ENCODE measurements at places on chromosomes 5 and 9. TPM values are rescaled to one million over a fixed set of nuclear protein-coding genes. Genes with fewer than 3 reads are reported as not detected.

- DNase-seq = no peak
Observed at GRCh38 chr9:87500491-87501270, 3.0 kb downstream of the DAPK1 start.

Gene SV2C
- total RNA-seq = 2.1 TPM

- no peak for DNase-seq
Observed at GRCh38 chr5:124398460-124398859, 348.0 kb downstream of the ZNF608 start.

- DNase-seq = no peak
Observed at GRCh38 chr5:77644371-77645157, 6.1 kb upstream of the OTP start.

Gene HDHD3
- 5.1 TPM for total RNA-seq

GRCh38 chr9:136538599-136539426 is 7.0 kb downstream of the NOTCH1 start:
- no peak for DNase-seq

DNA sequence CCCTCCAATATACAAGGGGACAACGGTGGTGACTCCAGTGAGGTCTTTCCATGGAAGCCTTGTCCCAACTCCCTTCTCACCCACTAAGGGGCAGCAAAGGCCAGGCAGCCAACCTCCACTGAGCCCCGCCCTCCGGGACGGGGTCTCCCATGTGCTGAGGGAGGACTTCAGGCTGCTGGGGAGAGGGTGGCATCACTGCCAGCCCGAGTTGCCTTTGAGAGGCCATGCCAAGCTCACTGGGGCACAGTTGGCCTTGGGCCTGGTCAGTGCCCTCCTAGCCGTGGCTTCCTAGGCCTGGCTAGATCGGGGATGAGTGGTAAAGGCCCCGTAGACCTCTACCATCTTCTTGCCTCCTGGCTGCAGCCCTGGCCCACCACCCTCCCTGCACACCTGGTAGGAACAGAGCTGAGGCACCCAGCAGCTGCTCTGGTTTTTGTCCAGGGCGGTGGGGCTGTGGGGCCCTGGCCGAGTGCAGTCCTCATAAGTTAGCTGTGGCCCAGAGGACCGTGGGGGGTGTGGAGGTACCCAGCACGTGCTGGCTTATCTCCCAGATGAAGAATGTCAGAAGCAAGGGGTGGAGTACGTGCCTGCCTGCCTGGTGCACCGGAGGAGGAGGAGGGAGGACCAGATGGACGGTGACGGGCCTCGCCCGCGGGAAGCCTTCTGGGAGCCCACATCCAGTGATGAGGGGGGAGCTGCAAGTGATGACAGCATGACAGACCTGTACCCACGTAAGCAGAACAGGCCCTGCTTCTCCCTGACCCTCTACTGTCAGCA is 3.2 kb downstream of the SURF2 start:
- no peak for DNase-seq

Gene SAXO1
- total RNA-seq = 0.21 TPM

GRCh38 chr5:137595396-137596079 is 96.4 kb upstream of the SPOCK1 start:
- no peak for DNase-seq

Gene SPINK6
- total RNA-seq = not detected

GRCh38 chr5:133967698-133968203 is 674 bp downstream of the C5orf15 start:
- no peak for DNase-seq

Gene TMEM252
- total RNA-seq = not detected

GRCh38 chr9:134024214-134024792 is 978 bp upstream of the BRD3OS start:
- no peak for DNase-seq

DNA sequence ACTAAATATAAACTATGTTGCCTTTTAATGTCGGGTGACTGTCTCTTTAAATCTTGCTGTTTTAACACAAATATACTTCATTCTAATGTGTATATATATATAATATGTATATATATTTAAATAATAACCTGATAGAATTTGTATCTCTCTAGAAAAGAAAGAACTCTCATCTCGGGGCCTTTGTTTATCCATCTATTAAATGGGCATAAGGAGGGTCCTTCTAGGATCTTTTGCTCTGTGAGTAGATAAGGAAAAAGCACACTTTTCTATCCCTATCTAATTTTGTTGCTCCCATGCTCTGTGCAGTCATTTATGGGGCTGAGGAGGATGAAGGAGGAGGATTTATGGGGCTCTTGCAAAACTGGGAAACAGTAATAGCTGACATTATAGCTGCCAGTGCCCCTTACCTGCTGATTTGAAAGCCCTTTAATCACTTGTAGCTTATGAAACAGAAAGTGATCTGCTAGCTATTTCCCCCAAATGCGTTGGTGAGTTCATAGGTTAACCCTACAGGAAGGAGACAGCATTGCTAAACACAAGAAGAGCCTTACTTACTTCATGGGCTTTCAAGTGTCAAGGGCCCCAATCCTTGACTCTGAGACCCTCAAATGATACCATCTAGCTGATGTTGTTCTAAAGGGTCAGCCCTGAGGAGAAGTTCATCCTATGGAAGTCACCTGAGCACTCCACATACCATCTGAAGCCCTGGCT is 5.8 kb upstream of the PPARGC1B start:
- no peak for DNase-seq

GRCh38 chr5:58999804-59000203 is 416.9 kb downstream of the RAB3C start:
- no peak for DNase-seq

DNA sequence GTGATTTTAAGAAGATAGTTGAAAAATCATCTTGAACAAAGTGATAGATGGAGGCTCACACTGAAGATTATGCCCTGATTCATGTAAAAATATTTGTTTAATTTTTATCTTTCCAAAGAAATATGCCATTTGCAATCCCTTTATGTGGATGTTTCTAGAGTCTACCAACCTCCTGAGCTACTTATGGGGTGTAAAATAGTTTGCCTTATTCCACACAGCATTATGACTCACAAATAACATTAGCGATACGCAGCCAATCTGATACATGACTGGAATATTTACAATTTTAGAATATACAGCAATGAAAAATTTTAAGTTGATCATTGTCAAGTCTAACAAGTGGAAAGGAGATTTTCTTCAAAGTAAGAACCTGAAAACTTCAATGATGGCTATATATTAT is 327.5 kb downstream of the EDIL3 start:
- no peak for DNase-seq

Gene PLEKHG4B
- total RNA-seq = 3.7 TPM

Gene ADAM19
- total RNA-seq = 49.8 TPM

GRCh38 chr5:8750100-8750499 is 795.8 kb downstream of the SEMA5A start:
- no peak for DNase-seq

GRCh38 chr5:134206627-134207160 is 19.2 kb downstream of the PPP2CA start:
- no peak for DNase-seq

Gene IFNK
- not detected for total RNA-seq

Gene GPR150
- total RNA-seq = not detected

Gene SELENOP
- 433 TPM for total RNA-seq

Gene TAF9
- 44.1 TPM for total RNA-seq

DNA sequence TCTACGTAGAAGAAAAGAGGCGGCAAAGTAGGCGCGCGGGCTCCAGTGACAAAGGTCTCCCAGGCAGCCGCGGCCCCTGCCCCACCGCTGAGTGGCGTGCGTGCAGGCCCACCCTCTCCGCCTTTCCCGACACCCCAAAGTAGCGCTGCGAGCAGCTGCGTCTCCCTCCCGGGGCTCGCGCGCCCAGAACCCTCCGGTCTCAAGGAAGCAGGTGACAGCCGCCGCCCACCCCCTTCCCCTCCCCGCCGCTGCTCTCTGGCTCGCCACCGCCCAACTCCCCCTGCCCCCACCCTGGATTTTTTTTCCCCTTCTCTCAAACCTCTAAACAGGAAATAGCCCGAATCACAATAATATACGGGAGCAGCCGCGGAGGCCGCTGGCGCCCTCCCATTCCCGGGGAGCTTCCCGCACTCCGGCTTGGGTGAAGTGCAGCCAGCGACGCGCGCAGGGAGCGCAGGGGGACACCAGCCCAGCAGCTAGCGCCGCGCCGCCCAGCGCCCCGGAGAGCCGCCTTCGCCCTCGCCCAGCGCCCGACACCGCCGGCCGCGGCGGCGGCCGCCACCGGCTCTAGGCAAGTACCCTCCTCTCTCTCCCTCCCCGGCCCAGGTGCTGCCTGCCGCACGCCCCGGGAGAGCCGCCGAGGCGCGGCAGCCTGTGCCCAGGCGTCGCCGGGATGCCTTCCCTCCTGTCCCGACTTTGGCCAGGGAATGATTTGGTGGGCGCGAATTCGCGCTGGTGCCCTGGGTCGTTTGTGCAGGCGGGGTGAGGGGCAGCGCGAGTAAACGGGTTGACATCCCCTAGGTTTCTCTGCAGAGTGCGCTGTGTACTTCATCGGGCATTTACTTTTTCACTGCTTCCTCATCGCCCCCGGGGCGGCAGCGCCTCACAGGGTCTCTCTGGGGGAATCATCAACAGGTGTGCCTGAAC is 52.7 kb upstream of the TJP2 start:
- DNase-seq = no peak

DNA sequence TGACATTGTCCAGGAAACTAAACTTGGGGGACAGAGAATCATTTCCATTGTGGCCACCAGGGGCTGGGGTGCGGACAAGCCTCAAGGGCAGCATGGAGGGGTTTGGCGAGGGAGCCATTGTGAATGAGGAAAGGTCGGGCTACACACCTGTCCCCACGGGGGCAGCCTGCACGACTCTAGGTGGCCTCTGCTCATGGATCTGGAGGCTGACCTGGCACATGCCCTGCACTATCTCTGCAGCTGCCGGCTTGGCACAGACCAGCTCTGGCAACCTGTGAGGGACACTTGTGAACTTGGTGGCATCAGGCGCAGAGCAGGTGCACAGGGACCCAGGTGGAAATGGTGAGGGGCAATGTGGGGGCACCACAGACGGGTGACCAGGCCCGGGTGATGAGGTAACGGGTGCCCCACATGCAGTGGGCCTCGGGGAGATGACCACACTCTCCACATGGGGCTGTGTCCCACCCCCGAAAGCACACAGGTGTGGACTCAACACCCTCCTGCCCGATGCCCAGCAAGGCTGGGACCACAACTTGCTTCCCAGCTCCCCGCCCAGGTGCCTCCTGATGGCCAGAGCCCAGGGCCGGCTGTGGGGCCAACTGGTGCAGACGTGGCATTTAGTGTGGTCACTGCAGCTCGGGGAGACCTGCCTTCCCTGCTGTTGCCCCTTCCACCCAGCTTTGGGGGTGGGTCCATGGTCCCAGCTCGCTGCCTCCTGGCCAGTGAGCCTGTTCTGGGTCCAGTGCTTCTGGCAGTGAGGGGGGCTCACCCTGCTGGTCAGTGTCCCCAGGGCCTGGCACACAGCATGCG is 60.9 kb upstream of the UBAC1 start:
- DNase-seq = no peak

Gene UAP1L1
- 4.0 TPM for total RNA-seq

GRCh38 chr9:126296687-126297086 is 29.9 kb upstream of the MVB12B start:
- no peak for DNase-seq

DNA sequence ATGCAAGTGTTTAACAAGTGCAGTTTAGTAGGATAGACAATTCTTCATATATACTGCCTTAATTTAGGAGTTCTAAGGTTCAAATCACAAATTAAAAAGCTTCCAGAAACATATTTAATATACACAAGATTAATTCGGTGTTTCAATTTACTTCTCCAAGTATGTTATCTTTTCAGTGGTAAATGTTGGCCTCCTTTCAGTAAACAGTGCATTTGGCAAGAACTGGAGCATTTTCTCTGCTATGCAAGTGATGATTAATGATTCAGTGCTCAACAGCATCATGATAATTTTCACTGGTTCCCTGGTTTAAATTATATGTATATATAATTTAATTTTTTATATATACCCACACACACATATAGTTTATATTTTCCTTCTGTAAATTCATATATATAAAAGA is 541.7 kb downstream of the EFNA5 start:
- no peak for DNase-seq
